ENCODE measurements at places on chromosomes 12 and 14. TPM values are rescaled to one million over a fixed set of nuclear protein-coding genes. Genes with fewer than 3 reads are reported as not detected.
A peak's percentile ranks its signal among the peaks of the same experiment; 100 is the strongest.

- DNase-seq: no peak
- no peak overlapping the region for H3K4me3 ChIP-seq
- no peak overlapping the region for H3K27ac ChIP-seq
- H3K27me3 ChIP-seq: peaks cover 17% of the 10 kb centered on the region
- no peaks in the 10 kb centered on the region for H3K36me3 ChIP-seq
- no peaks in the 10 kb centered on the region for H3K4me1 ChIP-seq
Measured at GRCh38 chr12:30829876-30830275, 75.1 kb upstream of the CAPRIN2 start.

DNA sequence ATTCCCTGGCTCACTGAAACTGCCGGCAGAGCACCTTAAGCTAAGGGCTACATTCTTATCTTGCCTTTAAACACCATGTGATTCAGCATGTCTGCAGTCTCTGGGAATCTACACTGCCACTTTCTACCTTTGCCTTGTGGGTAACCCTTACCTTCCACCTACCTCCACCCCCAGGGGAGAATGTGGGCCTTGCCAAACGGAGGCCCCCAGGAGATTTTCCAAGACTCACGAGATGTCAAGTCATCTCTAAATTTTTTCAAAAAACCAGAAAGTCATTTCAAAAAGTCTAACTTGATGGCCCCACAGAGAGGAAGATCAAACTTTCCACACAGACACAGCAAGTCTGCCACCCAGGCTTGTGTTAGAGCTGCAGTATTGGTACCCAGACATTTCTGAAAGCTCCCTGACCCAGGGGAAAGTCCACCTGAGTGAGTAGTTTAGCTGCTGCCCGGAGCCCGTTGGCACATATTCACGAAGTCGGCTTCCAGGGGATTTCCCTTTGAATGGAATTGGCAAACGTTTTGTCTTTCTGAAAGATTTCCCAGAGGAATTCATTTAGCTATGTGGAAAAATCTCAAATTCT, 4.7 kb upstream of the PSMA6 start:
- peaks cover 45% of the 10 kb centered on the region for H3K4me1 ChIP-seq
- no peak overlapping the region for H3K4me3 ChIP-seq
- peaks cover 7% of the 10 kb centered on the region for H3K36me3 ChIP-seq
- peak overlapping the region; percentile 94 for H3K27ac ChIP-seq
- H3K27me3 ChIP-seq: no peaks in the 10 kb centered on the region
- DNase-seq: peak; percentile 47

DNA sequence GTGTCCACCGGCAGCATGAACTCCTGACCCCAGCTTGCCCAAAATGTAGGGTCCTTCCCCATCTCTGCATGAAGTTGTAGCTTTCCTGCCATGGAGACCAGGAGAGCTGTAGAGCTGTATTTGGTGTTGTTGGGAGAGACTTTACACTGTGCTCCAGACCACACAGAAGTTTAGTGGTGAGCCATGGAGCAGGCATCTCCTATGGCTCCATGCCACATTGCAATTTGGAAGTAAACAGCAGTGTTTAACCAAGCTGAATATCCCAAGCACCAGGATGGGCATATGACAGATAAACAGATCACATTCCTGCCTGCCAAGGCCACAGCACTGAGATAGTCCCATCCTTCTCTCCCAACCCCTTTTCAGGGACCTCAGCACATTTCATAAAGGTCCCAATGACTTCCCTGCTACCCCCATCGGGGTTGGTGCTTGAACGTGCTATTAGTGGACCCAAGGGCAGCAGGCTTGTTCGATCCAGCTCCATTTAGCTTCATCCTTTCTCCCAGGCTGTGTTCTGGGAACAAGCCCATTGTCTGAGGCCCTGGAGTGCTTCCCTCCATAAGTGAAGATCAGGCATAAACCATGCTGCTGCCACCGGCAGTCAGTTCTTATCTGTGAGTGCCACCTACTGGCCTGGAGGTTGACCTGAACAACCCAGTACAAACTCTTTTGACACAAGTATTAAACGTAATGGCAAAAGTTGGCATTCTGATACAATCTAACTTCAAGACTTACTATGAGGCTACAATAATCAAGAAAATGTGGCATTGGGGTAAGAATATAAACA, 172.3 kb upstream of the ATXN7L3B start:
- DNase-seq: peak; percentile 41
- H3K4me1 ChIP-seq: no peaks in the 10 kb centered on the region
- H3K27me3 ChIP-seq: no peaks in the 10 kb centered on the region
- no peak overlapping the region for H3K4me3 ChIP-seq

DNA sequence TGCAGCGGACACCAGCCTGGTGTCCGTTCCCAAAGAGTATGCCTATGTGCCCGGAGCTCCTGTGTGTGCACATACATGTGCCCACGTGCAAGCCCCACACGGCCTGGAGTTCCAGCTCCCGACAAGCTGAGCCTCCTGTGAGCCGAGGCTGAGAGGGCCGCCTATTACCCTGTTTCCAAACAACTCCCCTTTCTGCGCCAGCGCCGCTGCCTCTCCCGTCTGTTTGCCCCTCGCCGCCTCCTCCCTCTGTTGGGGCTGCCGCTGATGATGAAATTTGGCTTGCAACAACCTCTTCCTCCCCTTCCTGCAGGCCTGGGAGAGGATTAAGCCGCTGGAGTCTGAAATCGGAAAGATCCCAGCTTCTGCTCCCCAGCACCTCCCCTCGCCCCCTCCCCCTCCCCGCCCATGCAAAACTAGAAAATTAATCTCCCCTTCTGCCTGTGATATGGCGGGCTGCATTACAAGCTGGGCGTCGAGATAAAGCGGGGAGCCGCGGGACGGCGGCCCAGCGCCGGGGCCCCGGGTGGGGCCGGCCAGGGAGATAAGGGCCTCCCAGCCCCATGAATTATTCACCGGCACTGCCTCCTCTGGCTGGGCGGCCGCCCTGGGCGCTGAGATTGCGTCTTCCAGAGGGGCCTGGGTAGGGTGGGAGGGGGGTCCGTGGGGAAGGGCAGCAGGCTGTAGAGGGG, 6.8 kb upstream of the ASIC1 start:
- peaks cover 2% of the 10 kb centered on the region for H3K4me1 ChIP-seq
- peaks cover 47% of the 10 kb centered on the region for H3K27me3 ChIP-seq
- no peak overlapping the region for H3K4me3 ChIP-seq
- no peak overlapping the region for H3K27ac ChIP-seq
- no peaks in the 10 kb centered on the region for H3K36me3 ChIP-seq

SNW1 gene
- 112 TPM for total RNA-seq

TTC8 gene
- 2.5 TPM for total RNA-seq

IGF1 gene
- total RNA-seq: 2.5 TPM

DNA sequence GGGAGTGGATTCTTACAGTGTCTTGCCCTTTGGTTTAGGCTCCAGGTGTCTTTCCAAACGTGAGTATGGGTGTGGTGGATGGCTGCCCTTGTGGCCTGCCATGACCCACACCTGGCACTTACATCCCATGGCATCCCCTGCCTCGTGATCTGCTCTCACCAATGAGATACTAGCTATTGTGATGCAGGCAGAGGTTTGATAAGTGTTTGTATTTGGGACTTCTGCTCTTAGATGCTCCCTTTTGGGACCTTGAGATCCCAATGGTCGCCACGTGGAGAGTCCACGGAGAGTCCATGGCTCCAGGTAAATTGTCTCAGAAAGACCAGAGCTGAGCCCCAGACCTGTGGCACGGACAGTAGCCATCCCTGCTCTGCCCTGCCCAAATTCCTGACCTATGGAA, 62.5 kb downstream of the MDM2 start:
- no peaks in the 10 kb centered on the region for H3K36me3 ChIP-seq
- DNase-seq: no peak
- no peak overlapping the region for H3K27ac ChIP-seq
- no peaks in the 10 kb centered on the region for H3K4me1 ChIP-seq
- H3K4me3 ChIP-seq: no peak overlapping the region
- peaks cover 9% of the 10 kb centered on the region for H3K27me3 ChIP-seq

DNA sequence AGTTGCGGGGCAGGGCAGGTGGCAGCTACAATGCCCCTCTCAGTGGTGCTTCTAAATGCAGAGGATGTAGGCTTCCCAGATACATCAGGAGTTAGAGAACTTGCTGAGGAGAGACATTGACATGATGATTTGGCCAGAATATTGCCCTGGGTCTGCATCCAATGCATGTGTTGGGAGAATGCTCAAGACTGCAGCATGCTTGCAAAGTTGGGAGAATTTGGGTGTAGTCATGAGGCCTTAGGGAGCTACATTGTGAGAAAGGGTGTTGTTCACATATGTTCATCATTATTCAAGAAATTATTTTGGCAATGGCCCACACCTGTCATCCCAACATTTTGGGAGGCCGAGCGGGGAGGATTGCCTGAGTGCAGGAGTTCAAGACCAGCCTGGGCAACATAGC, 149.9 kb downstream of the SAMD4A start:
- peaks cover 10% of the 10 kb centered on the region for H3K4me1 ChIP-seq
- H3K27me3 ChIP-seq: peaks cover 44% of the 10 kb centered on the region
- H3K36me3 ChIP-seq: no peaks in the 10 kb centered on the region
- H3K4me3 ChIP-seq: no peak overlapping the region
- no peak for DNase-seq

- H3K4me1 ChIP-seq: no peaks in the 10 kb centered on the region
- no peak overlapping the region for H3K4me3 ChIP-seq
- no peaks in the 10 kb centered on the region for H3K36me3 ChIP-seq
- no peak for DNase-seq
Measured at GRCh38 chr12:6091786-6092566, 32.5 kb downstream of the VWF start.

- H3K27ac ChIP-seq: no peak overlapping the region
- H3K4me1 ChIP-seq: peaks cover 2% of the 10 kb centered on the region
Measured at GRCh38 chr12:122743895-122744525, 8.6 kb upstream of the DENR start.

MUCL1 gene
- not detected for total RNA-seq

- DNase-seq: no peak
- no peaks in the 10 kb centered on the region for H3K27me3 ChIP-seq
- H3K36me3 ChIP-seq: no peaks in the 10 kb centered on the region
- no peak overlapping the region for H3K27ac ChIP-seq
- H3K4me3 ChIP-seq: no peak overlapping the region
- no peaks in the 10 kb centered on the region for H3K4me1 ChIP-seq
Measured at GRCh38 chr12:72133497-72134055, 138.6 kb upstream of the TRHDE start.

TBX5 gene
- total RNA-seq: not detected

DNA sequence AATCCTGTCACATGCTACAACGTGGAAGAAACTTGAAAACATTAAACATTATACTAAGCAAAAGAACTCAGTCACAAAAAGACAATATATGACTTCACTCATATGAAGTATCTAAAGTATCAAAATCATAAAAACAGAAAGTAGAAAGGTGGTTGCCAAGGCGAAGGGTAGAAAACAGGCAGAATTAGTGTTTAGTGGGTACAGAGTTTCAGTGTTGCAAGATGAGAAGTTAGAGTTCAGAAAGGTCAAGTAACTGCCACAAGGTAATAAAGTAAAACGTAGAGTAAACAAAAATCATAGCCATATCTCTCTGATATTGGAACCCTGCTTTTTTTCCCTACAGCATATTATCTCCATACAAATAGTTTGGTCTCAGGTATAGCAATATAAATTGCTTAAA, 223.8 kb upstream of the FSCB start:
- H3K27ac ChIP-seq: no peak overlapping the region
- no peak for DNase-seq
- no peak overlapping the region for H3K4me3 ChIP-seq
- no peaks in the 10 kb centered on the region for H3K4me1 ChIP-seq
- no peaks in the 10 kb centered on the region for H3K36me3 ChIP-seq
